Posterior vena cava (tissue), 2 donors: ENCODE measurements at places on chromosomes 2 and 18.

- peak; percentile 69 for DNase-seq
Observed at GRCh38 chr2:128503399-128504245, 185.0 kb upstream of the HS6ST1 start.

DNA sequence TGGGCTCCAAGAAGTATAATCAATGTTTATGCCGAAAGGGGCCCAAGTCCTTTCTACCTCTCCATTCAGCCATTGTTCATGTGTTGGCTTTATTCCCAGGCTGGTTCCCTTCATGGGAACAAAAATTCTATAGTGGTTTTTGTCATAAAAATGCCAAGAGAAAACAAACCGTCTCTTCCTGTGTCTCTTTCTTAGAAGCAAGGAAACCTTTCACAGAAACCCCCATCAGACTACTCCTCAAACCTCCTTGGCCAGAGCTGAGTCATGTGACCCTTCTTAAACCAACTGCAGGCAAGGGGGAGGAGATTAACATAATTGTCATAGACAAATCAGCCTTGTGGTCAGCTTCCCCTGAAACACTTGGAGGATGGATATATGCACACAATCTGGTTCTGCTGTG, 75.1 kb upstream of the TANK start:
- DNase-seq, result no peak

GRCh38 chr2:220269367-220269766, 641.9 kb downstream of the SLC4A3 start:
- DNase-seq, result no peak

DNA sequence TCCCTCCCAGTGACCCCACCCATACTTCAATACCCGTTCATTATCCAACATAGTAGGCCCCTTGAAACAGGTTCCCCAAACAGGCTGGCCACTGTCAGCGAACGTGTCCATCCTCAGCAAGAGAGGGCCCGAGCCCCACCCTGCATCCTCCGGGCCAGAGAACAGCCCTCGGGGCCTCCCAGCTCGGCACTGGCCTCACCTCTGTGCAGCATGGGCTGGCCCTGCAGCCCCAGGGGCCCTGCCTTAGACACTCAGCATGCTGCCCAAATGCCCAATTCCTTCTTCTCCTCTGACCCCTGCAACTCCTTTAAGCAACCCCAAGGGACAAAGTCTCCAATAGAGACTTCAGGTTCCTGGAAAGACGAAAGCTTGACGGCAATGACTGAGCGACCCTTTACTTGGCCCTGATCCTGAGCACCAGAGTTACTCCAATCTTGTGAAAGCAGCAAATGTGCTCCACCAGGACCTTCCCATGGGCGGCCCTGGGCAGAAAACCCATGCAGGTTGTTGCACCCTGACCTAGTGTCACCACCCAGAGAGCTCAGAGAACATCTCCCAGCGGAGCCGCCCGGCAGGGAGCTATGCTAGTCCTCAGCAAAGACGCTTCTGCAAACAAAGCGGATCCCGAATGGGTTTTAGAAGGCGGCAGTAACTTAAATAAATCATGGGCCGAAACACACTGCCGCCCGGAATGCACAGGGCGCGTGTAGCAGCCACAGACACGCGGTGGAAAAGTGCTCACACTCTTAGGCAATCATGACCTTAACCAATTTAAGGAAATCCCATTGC, 782 bp downstream of the COL6A3 start:
- no peak for DNase-seq

DNA sequence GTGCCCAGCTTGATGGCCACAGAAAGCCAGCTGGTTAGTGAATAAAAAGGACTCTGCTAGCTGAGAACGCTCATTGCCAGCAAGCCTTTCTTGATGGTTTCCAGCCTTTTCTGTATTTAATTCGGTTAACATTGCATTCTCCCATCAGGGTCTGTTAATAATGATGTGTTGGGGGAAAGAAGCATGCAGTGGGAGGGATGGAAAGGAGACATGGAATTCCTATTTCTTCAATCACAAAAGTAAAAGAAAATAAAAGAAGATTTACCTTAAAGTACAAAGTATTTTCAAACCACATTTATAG, 141.9 kb upstream of the RBBP8 start:
- DNase-seq, result no peak

GRCh38 chr2:156343096-156343939, 10.8 kb upstream of the NR4A2 start:
- DNase-seq, result no peak

DNA sequence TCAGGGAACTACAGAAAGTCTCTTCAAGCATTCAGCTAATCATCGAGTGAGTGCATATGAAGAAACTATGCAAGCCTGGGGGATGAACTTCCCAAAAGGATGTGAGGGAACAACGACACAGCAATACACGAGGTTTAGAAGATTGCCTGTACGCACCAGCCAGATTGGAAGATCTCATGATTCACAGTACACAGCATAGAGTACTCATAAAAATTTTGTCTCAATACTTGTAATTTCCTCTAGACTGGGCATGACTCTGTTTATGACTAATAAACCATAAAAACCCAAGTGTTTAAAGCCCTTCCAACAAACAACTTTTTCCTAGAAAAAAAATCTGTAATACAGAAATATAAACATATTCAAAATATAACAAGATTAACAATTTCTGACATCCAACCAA, 279.7 kb downstream of the KCNJ3 start:
- no peak for DNase-seq

GRCh38 chr2:126792186-126792585, 106.5 kb upstream of the TEX51 start:
- DNase-seq, result peak; percentile 28
